Kidney epithelial cell (primary cell): ENCODE measurements at places on chromosomes 11 and 22.
A peak's percentile ranks its signal among the peaks of the same experiment; 100 is the strongest.

DNA sequence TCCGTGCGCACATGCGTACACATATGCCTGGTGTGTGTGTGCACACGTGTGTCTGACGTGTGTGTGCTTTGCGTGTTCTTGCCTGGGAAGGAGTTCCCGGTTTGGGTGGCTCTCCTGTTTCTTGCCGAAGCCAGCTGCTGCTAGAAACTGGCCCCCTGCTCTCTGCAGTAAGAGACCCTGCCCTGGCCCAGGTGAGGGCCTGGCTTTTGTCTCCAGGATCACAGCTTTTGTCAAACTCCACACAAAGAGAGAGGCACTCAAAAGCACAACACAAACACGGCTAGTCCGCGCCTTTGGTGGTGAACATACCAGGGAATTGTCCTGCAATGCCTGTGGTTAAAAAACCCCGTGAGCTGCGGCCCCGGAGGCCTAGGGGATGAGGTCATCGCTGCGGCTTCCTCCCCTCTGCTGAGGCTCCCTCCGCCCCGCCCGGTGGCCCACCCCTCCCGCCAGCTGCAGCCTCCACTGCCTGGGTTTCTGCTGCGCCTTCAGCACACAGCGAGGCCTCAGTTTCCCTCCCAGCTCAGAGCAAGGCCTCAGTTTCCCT lies 88.9 kb downstream of the KCNQ1 start:
- DNase-seq = peak; percentile 77

DNA sequence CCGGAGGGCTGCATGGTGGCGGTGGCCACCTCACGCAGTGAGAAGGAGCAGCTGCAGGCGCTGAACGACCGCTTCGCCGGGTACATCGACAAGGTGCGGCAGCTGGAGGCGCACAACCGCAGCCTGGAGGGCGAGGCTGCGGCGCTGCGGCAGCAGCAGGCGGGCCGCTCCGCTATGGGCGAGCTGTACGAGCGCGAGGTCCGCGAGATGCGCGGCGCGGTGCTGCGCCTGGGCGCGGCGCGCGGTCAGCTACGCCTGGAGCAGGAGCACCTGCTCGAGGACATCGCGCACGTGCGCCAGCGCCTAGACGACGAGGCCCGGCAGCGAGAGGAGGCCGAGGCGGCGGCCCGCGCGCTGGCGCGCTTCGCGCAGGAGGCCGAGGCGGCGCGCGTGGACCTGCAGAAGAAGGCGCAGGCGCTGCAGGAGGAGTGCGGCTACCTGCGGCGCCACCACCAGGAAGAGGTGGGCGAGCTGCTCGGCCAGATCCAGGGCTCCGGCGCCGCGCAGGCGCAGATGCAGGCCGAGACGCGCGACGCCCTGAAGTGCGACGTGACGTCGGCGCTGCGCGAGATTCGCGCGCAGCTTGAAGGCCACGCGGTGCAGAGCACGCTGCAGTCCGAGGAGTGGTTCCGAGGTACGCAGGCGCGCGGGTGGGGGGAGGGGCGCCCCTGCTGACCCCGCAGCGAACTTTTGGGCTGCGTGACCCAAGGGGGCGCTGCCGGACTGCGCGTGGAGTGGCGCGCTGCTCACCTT lies 670 bp downstream of the NEFH start:
- no peak for DNase-seq

DNA sequence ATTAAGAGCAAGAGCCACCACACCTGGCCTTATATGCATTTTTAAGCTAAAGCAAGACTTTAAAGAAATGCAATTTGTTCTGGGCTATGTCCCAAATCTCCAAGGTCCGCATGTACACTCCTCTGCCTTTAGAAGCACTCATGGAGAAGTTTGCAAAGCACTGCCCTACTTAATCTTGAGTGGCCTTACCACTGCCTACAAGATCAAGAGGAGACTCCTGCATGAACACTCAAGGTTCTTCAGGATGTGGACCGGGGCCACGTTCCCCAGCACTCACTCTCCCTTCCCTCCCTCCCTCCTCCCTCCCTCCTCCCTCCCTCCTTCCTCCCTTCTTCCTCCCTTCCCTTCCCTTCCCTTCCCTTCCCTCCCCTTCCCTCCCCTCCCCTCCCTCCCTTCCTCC lies 63.2 kb upstream of the HSPA8 start:
- no peak for DNase-seq

DNA sequence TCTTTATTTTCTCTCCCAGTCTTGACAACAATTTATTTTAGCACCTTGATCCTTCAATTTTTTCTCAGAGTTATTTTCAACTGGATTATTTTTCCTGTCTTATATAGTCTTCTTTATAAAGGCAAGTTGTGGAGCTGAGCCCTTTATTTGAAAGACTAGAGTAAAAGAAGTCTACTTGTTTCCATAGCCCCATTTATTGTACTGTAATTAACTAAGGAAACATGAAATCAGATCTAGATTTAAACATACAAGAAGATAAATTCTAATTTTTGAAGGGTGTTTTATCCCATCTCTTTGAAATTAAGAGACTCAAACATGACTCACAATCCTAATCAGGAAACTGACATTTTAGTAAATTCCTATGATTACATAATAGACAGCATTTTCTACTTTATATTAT lies 2421.8 kb downstream of the LRRC4C start:
- no peak for DNase-seq

DNA sequence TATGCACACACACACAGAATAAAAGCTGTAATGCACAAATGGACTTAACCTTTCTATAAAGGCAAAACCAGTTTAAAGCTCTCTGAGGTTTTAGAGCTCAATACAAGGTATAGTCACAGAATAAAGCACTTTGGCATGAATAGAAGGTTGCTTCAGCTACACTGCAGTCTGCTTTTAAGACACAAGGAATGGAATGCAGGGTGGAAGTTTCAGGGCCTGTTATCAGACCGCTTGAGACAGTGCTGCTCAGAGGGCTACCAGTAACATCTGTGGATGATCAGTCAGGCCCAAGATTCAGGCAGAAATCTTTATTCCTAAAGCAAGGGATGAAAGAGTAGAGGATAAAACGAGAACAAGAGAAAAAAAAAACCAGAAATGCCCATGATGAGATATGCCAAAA lies 46.7 kb downstream of the CD44 start:
- DNase-seq = no peak

GRCh38 chr11:11995601-11996000 lies 12.8 kb downstream of the DKK3 start:
- no peak for DNase-seq

DNA sequence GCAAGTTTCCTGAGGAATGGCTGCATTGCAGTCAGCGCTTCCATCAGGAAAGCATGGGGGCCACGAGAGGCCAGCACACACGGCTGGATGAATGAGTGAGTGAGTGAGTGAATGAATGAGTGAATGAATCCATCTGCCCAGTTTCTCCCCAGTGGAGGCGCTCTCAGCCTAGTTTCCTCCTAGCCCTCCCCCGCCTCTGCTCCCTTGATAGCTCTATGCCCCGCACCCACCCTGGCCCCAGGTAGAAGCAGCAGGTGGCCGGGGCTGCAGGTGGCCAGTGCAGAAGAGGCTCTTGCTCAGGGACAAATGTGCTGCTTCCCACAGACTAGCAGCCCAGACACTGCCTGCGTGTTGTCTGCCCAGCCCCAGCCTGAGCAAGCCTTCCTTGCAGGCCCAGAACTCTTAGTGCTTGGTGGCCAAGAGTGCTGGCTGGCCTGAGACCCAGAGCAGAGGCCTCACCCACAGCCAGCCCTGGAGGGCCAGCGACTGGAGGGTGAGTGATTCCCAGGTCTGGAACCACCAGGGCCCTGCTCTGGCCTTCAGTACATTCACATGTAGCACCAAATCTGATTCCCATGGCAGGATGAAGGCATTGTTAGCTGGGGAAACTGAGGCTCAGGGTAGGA lies 31.1 kb upstream of the PDGFB start:
- DNase-seq = no peak

DNA sequence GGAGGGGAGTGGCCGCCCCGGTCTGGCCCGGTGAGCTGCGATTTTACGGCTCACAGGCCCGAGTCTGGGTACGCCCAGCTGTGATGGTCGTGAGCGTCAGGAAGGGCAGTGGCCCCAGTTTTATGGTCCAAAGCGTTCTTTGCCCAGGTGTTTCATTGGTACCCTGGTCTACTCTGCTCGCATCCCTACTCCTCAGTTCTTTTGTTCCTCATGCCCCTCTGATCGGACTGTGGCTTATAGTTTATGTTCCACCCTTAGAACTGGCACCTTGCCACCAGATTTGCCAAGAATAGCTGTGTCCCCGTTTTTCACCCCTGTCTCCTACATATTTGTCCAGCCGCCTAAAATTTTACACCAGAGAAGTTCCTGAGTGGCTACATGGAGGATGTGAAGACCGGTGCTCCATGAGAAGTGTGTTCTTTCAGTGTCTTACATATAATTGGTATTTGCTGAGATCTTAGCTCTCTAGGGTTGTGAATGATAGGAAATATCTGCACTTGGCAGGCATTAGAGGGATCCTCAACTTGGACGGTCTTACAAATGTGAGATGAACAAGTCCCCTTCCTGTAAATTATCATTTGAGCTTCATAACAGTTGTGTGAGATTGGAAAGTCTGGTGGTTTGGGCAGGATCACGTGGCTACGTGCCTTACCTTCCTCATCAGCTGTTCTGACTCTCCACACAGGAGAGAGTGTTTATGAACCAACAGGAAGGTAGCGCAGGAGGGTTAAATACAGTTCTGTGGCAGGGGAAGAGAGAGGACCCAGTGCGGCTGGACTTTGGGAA lies 1.1 kb downstream of the PANX1 start:
- no peak for DNase-seq

DNA sequence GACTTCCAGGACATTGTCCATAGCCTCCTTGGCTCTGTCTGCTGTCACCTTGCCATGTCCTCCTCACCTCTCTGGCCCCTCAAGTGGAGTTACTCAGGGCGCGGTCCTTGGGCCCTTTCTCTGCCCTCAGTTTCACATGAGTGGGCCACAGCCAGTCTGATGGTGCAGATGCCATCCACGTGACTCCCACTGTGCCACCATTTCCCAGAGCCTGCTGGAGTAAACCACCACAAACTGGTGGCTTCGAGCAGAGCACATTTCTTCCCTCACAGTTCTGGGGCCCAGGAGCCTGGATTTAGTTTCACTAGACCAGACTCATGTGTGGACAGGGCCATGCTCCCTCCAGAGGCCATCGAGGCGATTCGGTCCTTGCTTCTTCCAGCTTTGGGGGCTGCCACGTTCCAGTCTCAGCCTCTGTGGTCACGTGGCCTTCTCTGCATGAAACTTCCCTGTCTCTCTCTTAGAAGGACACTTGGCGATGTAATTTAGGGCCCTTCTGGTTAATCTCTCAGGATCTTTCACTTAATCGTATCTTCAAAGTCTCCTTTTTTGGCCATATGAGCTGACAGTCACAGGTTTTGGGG lies 14.6 kb downstream of the SMARCB1 start:
- no peak for DNase-seq

DNA sequence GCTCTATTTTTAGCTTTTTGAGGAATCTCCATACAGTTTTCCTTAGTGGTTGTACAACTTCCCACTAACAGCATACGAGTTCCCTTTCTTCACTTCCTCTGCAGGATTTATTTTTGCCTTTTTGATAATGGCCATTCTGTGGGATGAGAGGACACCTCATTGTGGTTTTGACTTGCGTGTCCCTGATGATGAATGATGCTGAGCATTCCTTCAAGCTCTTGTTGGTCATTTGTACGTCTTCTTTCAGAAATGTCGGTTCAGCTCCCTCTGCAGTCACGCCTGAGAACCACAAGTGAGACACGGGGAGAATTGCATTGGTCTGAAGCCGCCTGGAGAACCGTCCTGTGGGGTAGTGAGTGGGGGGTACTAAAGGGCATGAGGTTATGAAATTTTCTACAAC lies 2.0 kb upstream of the KRTAP5-10 start:
- no peak for DNase-seq

DNA sequence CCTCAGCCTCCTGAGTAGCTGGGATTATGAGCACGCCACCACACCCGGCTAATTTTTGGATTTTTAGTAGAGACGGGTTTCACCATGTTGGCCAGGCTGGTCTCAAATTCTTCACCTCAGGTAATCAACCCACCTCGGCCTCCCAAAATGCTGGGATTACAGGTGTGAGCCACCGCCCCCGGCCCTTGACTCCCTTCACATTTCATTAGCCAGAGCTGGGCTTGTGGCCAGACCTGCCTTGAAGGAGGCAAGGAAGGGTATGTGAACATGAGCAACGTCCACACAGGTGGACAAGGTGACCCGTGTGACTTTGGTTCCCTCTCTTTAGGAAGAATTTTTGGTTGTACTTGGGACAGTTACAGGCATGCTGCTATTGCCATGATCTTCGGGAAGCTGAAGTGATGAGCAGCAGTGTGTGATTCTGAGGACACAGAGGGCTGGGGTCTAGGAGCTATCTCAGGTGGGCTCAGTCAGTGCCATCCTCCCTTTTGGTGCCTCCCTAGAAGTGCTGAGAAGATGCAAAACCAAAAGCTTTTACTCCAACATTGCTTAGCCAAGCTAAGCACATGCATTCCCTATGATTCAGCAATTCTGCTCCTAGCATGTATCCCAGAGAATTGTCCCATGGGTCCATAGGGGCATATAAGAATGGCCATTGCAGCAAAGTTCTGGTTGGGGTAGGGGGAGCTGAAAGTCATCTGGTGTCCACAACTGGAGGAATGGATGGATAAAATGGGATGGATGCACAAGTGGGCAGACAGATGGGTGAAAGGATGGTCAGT lies 6.1 kb downstream of the AP5B1 start:
- DNase-seq = no peak

- no peak for DNase-seq
These were observed 87.5 kb downstream of the TP53I11 start for GRCh38 chr11:44863231-44863630.

- DNase-seq = no peak
These were observed 24.5 kb upstream of the CSTF3 start for GRCh38 chr11:33185756-33186155.

GRCh38 chr11:11636671-11637070 lies 14.9 kb upstream of the GALNT18 start:
- no peak for DNase-seq

DNA sequence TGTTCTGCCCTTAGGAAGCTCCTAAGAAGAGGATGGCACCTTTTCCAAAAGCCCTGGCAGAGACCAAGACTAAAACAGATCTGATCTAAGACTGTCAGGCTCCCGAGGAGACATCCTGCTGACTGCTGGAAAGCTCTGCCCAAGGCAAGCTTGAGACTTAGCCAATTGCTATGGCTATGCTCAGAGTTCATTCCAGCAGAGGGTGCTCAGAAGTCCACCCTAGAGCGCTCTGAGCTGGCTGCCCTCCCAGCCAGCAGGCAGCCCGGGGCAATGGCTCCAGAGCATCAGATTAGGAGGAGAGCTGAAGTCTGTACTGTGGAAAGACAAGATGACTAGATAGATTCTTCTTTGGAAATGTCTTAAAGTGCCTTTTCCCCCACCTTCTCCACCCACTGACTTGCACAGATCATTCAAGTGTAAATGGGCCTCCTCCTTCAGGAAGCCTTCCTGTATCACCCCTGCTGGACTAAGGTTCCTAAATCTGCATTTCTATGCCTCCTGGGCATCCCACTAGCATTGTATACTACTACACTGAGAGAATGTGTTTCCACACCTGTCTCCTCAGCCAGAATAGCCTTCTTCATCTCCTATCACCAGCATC lies 23.4 kb downstream of the LRRC55 start:
- no peak for DNase-seq
